ENCODE measurements at places on chromosomes 2 and 18.

- DNase-seq = no peak
Observed at GRCh38 chr2:42569116-42569711, 782 bp downstream of the MTA3 start.

DNA sequence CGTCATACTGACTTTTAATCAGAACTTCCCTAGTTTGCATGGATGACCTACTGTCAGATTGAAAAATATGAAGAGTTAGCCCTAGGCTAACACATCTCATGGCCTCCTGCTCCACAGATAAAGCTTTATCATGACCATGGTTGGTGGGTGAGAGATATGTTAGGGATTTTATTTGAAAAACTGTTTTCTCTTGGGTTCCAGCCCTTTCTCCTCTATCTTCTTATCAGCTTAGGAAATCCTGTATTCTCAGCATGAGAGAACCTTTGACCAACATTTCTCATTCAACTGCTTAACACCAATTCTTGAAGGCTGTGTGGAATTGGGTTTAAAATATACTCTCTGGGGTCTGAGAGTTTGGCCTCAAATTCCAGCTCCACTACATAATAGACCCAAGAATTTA is 1407.0 kb upstream of the CELF4 start:
- no peak for DNase-seq

DNA sequence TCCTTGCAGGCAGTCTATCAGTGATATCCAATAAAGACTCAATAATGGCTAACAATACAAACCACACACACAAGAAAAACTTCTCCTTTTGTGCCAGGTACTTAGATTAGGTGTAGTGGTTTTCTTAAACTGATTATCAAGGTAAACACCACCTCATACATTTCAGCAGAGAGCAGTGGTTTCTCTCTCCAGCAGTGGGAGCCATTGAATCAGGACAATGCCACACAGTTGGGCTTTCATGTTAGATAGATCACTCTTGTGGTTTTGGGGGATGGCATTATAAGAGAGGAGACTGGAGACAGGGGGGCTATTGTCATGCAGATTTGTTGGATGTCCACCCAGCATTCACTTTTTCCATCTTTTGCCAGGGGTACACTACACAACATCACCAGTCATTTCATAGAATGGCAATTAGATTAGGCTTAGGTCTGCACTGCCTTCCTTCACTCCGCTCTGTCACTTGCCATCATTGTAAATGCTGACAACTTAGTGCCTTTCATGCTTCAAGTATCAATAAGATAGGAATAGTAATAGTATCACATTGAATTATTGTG is 13.6 kb upstream of the IRS1 start:
- DNase-seq = no peak

DNA sequence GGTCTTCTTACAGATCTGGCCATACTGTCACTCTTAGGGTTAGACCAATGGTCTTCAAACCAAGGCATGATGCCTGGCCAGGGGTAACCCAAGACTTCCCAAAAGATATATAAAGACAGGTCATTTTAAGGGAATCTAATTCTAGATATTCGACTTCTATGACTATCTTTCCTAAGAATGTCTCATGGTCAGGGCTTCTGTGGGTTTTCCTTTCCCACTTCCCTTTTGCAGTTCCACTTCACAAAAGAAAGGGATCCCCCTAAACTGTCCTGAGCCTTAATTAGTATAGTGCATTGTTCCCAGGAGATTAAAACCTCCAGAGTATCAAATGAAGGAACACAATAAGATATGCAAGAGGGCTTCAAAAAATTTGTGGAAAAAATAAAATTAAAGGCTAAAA is 223.6 kb upstream of the SIX2 start:
- DNase-seq = no peak

DNA sequence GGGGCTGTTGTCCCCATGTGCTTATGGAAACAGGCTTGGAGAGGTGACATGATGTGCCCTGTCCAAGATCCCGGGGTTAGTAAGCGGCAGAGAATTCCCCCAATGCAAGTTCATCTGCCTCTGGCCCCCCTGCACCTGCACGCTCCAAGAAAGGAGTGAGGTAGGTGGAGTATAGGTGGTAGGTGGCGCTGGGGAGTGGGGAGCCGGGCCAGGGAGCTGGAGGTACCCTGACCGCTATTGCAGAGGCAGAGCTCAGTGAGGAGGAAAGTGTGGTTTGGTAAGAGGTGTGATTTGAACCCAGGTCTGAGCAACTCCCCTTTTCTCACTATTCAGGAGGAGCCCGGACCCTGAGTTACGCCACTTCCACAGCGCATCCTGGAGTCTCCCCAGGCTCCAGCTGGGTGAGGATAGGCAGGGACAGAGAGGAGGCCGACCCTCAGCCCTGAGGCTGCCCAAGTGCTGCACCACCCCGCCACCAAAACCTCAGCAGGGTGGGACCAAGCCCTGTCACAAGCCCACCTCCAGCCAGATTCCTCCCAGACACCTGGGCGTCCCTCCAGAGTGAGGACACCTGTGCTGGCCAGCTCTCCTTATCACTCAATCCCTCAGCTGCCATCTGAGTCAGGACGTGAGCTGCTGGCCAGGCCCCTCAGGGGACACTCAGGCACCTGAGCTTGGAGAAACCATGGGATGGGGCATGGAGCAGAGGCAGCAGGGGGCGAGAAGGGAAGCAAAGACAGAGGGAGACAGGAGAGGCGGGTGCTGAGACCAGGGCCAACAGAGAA is 5.6 kb downstream of the HAAO start:
- no peak for DNase-seq

- no peak for DNase-seq
Observed at GRCh38 chr2:88321449-88322248, 130.8 kb downstream of the FOXI3 start.

- DNase-seq = no peak
Observed at GRCh38 chr2:17544256-17544655, 3.8 kb downstream of the VSNL1 start.

Data from GM12891 (cell line).